ENCODE measurements at places on chromosomes 4 and X.

DNA sequence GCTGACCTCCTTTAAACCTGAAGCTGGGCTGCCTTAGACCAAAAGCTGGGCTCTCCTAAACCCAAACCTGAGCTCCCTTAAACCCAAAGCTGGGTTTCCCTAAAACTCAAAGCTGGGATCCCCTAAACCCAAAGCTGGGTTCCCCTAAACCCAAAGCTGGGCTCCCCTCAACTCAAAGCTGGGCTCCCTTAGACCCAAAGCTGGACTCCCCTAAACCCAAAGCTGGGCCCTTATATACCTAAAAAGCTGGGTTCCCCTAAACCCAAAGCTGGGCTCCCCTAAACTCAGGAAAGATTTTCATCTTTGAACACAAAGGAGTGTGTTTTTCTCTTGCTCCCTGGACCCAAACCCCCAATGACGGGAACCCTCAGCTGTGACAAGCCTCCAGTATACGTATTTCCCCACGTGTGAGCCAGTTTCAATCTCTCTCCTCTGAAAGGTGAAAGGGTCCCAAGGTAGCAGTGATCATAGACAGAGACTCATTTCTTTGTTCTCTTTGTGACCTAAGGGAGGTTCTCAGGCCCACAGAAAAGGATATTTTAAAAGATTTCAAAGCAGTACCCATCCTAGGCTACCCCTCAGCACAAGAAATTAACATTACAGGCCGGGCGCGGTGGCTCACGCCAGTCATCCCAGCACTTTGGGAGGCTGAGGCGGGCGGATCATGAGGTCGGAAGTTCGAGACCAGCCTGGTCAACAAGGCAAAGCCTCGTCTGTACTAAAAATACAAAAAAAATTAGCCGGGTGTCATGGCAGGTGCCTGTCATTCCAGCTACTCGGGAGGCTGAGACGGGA is 31.3 kb upstream of the ASMTL start:
- no peak for DNase-seq

GRCh38 chr4:69239557-69240168 is 25.1 kb upstream of the UGT2B11 start:
- DNase-seq: no peak

GRCh38 chrX:139207655-139208054 is 322.9 kb upstream of the F9 start:
- DNase-seq: no peak

DNA sequence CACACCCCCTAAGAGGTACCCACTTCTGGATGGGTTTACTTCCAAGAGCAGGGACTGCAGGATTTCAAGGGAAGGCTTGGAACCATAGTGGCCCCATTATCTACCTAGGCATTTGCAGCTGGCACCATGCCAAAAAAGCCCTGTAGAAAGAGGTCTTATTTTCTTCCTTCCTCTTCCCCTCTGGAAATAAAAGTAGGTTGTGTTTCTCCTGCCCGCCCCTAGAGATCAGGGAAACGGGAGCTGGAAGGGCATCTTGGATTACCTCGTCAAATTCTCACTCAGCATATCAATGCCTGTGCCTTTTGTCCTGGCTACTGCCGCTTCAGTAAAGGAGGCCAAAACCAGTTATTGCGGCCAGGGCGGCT is 1.6 kb downstream of the SCD5 start:
- no peak for DNase-seq

All from NCI-H524 treated with DMSO at 0.1 percent for 48 hours (cell line).